Effector memory CD4-positive, alpha-beta T cell (primary cell): ENCODE measurements at places on chromosomes 2 and 18.

DNA sequence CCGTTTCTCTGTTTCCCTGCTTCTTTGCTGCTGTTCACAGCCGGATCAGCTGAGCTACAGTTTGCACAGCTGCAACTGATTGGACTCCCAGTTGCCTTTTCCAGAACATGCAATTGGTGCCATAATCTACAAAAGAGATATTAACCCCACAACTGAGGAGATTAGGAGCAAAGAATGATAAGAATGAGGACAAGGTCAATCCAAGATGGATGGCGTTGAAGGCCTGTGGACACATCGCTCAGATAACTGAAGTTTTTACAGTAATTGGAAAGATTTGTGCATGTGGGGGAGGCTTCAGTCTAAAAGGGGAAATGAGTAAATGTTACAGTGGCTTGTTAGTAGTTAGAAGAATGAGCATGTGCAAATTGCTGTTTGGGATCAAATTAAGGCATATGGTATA lies 263.2 kb downstream of the TGIF1 start:
- DNase-seq: no peak

DNA sequence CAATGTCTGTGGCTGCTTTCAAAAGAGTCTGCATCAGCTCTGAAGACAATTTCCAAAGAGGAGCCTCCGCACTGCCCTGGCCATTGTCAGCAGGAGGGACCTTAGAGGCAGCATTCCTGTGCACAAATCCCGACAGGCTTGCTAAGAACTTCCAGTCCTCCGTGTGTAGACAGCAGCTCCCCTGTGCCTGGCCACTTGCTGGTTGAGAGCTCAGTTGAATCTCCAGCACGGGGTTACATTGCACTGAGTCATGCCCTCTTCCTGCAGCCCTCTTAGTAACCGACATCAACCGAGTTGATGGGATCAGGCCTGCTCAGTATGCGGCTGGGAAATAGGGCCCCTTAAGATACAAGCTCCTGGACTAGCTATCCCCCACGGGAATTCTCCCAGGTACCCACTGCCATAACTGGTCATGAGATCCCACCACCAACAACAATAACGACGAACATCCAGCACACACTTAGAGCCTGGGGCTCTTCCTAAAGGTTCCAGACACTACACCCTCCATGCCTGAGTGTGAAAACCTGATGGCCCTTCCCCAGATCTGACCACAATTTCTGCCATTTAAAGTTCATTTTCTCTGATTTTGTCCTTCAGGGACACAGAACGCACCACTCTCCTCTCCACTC lies 12.0 kb downstream of the ATP6V1B1 start:
- DNase-seq: no peak

- DNase-seq: no peak
Measured at GRCh38 chr2:17442334-17442733, 75.9 kb downstream of the RAD51AP2 start.

DNA sequence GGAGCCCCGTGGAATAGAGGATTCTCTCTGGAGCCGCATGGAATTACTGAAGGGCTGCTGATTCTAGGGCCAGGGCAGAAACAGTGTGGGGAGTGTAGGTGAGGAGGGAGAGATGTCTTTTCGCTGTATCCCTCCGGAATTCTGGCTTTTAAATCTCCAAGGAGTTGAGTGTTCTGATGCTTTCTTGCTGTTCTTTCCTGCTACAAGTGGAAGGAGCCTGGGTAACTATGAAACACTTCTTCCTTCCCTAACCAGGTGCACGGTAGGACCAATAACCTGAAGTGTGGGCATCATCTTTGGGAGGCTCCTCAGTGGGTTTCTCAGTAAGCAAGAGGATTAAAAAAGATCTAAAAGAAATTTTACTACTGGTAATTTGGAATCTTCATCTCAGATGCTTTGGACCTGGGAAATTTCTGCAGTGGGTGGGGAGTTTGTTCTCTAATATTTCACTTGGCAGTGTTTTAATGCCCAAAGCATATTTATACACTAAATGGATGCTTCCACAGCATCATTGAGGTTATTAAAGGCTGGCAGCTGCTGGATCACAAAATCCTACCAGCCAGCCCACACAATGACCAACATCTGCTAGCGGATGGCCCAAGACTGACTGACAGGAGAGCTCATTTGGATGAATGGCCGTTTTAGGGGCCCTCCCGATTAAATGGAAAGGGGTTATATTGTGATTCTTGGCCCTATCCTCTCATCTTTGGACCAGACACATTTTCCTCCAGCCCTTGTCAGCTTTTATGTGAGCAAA lies 2.1 kb downstream of the EML6 start:
- no peak for DNase-seq

- DNase-seq: no peak
Measured at GRCh38 chr18:24947521-24948305, 404.3 kb downstream of the ZNF521 start.

GRCh38 chr2:13021470-13021957 lies 304.8 kb downstream of the TRIB2 start:
- DNase-seq: no peak

DNA sequence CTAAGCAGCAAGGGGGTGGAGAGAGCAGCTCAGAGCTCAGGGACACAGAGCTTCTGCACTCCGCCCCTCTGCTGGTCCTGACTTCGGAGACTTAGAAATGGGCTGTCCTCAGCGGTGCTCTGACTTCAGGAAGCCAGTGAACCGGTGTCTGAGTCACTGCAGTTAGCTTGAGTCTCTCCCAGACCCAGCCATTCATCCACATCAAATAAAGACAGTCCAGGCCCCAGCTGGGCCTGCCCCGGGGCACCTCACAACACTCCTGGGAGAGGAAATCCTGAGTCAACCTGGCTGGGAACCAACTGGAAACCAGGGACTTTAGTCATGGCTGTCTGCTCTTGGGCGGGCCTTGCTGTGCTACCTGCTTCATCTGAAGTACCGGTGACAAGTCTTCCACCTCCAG lies 5.4 kb upstream of the ITGB6 start:
- DNase-seq: no peak

DNA sequence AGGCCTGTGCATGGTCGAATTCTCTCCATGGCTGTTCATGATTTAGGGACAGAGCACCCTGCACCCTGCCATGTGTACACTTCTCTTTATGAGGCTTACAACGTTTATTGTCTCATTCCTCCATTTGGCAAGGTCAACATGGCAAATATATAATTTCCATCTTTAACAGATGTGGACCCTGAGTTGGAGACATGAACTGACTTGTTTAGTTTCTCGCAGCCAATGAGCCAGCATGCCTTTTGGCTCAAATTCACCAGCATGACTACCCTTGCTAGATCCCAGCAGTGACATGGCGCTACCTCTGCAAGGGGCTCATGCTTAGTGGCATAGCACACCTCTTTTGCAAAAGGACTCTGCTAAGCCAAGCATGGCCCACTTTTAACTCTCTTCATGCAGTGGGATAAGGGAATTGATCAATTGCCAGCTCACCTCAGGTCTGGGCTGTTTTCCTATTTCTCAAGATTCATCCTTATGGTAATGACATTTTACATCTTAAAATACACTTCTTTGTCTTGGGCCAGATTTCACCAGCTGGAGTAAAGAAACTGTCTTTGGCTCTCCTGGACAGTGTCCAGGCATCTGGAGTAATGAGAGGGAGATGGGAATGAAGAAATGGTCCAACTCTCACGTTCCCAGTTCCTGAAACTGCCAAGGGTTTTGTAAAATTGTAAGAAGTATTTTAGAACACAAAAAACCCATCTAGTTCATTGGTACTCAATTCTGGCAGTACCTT lies 159.5 kb downstream of the SETBP1 start:
- DNase-seq: no peak

DNA sequence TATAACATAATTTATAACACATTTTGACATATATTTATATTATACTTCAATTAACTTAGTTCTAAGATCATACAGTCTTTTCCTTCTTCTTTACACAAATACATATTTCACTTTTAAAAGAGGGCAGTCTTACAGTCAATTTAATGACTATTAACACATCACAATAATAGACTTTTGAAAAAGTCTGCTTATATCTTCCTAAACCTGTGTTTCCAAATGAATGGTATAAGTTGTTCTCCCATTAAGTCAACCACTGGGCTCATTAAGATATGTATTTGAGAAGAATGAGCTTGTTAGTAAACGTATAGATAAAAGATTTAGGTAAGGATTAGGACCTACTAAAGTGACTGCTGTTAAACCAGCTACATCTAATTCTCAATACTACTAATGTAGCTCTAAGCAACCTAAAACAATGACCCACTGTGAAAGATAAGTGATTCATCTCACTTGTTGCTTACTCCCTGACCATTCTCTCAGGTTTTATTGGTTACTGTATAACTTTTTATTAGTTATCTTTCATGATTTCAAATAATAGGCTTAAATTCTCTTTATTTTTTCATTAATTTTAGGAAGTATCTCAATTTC lies 27.0 kb downstream of the SLC40A1 start:
- no peak for DNase-seq

DNA sequence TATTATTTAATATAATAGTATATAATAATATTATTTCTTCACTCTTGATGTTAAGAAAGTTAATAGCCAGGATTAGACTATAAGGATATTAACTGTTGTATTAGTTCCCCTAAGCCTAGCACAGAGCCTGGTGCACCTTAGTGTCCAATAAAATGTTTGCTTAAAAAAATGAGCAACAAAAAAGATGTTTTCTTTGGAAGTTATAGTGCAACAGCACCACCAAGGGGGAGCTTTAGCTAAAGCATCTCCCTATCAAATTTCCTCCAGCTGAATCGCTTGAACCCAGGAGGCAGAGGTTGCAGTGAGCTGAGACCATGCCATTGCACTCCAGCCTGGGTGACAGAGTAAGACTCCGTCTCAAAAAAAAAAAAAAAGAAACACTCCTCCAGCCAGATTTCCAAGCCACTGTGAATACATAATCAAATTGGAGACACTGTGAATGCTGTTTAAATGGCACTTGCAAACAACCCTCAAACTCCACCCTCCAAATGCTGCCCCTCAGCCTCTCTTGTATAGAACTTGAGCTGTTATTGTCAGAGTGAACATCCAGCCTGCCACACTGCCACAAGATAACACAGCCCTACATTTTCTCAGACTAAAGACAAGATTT lies 221.9 kb downstream of the DYM start:
- DNase-seq: no peak

GRCh38 chr18:45163871-45164270 lies 451.4 kb upstream of the SLC14A2 start:
- no peak for DNase-seq

DNA sequence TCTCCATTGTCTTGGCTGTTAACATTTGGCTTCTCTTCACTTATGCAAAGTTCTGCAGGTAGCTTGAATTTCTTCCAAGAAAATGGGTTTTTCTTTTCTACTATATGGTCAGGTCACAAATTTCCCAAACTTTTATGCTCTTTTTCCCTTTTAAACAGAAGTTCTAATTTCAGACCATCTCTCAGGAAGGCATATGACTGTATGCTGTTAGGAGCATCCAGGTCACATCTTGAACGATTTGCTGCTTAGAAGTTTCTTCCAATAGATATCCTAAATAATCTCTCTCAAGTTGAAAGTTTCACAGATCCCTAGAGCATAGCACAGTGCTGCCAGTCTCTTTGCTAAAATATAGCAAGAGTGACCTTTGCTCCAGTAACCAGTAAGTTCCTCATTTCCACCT lies 932.5 kb downstream of the DPP10 start:
- no peak for DNase-seq

DNA sequence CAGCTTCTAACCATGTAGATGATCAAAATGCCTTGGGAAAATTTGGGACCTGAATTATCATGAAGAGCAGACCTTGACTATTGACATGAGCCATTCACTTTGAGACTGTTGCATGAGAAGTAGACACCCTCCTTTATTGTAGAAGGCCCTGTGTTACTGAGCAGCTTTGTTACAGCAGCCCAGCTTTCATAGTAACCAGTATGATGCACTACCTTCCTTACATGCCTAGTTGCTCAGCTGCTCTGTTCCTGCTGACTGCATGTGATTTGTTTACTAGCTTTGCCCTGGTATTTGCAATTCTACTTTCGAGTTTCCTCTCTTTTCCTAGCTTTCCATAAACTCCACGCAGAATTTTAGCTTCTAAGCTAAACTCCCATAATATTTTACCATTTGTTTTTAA lies 11.2 kb upstream of the FN1 start:
- no peak for DNase-seq

DNA sequence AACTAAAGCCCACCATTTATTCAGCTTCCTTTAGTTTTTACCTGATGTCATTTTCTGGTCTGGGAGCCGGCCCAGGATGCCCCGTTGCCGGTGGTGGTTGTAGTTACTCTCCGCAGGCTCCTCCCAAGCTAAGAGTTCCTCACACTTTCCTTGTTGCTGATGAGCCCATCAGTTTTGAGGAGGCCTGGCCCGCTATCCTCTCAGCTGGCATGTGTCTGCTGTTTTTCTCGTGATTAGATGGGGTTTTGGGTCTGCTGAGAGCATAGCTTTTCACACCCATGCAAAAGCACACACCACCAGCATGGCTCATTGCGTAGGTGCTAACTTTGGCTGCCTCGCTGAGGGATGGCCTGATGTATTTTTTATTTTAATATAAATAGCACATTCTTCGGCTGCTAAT lies 72.1 kb downstream of the PSMG2 start:
- no peak for DNase-seq

DNA sequence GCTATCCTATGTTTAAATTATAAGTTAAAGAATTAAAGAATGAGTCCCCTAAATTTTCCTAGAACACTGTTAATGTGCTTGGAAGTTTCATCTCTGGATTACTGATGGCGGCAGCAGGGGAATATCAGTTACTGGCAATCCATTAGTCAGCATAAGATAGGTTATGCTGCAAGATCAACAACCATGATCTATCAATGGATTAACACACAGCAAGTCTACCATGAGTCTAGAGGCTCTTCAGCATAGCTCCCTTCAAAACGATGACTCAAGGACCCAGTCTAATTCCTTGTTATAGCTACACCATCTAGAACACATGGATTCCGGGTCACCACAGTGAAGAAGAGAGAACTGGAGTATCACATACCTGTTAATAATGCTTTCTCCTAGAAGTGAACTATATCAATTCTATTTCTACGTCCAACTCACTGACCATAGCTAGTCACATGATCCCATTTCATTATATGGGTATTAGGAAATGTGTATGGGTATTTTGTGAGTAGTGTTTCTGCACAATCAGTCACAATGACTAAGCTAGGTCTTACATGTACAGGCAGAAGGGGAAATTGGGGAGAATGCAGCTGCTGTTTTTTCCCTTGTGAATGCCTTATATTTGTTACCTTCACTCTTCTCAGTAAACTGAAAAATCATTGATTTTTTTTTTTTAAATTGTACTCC lies 108.3 kb upstream of the MAPRE2 start:
- no peak for DNase-seq

DNA sequence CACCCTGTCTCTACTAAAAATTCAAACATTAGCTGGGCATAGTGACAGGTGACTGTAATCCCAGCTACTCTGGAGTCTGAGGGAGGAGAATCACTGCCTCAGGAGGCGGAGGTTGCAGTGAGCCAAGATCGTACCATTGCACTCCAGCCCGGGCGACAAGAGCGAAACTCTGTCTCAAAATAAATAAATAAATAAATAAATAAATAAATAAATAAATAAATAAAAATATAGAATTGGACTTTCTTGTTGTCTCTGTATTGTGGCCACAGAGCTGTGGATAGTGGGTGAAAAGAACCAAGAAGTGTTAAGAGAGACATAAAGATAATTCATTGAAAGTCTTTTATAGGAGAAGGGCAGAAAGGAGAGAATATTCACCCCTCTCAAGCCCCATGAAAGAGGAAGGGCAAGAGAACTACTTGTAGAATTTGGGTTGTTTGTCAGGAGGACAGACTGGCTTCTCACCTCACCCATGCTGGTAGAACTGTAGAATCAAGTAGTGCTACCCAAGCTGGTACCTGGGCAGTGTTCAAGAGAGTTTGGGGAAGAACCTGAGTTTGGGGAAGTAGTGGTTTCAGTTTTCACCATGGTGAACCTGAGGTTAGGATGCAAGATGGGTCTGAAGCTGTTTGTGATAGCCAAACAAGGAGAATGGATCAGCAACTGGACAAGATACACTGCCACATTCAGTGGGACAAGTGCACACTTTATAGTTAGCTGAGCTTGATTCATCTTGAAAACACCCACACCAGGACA lies 256.5 kb downstream of the CD226 start:
- no peak for DNase-seq
